ENCODE measurements at places on chromosomes 1 and 21.

- DNase-seq: no peak
These were observed at the start of gene TAL1 for GRCh38 chr1:47232187-47232874. TAL1 (minus strand) TSS chr1:47232225; CDS start chr1:47225888, 6,337 bp downstream.

GRCh38 chr1:223430236-223430635 is 37.0 kb downstream of the CCDC185 start:
- DNase-seq: no peak

DNA sequence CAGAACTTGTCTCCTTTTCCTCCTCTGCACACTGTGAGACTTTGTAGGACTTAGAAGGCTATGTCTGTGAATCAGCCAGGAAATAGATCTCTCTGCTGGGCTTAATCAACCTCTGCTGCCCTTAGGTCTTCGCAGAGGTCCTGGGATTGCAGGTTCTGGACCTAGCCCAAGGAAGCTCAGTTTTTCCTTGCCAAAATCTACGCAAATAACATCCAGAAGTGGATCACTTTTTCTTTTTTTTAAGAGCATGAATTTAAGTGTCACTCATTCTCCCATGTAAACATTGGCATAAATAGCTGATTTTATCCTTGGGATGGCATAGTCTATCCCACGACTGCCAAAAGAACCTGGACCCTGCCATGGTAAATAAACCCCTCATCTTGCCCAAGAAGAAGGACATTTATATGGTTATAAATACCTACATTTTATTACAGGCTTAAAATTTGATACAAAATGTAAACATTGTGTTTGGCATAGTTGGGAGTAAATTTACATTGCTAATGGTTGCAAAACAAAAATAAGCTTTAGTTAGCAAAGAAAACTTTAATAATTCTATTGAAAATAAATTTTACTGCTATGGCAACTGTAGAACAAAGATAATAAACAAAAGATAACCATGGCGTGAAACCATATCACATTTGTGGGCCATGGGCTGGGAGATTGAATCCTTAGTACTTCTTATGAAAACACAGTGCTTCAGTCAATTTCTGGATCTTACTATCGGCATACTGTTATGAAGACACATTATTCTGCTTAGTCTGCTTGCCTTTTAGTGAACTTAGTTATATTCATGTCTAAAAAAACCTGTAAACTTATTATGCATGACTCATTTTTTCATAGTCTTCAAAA is 24.5 kb upstream of the DISC1 start:
- DNase-seq: no peak

- peak; percentile 9 for DNase-seq
These were observed 166.0 kb downstream of the COL11A1 start for GRCh38 chr1:102942324-102942723.

GRCh38 chr1:1317420-1317819 is 7.0 kb downstream of the INTS11 start:
- no peak for DNase-seq

DNA sequence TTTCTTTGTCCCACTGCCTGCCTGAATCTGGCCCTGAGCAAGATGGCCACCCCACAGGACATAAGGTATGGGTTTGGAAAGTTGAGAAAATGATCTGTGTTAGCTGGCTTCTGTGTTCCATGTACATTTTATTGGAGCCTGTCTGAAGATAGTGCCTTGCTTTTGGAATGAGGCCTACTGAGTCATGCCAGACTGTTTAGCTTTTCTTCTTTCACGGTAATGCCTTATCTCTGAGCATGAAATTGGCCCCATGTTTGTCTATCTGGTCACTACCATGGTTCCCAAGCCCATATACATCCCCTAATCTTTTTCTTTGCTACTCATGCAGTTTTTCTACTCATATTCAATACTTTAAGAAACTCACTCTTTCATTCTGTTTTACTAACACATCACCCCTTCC is 85.1 kb upstream of the LMO4 start:
- DNase-seq: no peak

GRCh38 chr1:205843036-205843859 is 6.7 kb downstream of the PM20D1 start:
- DNase-seq: no peak

- DNase-seq: no peak
These were observed 107.2 kb downstream of the FAF1 start for GRCh38 chr1:50852889-50853288.

DNA sequence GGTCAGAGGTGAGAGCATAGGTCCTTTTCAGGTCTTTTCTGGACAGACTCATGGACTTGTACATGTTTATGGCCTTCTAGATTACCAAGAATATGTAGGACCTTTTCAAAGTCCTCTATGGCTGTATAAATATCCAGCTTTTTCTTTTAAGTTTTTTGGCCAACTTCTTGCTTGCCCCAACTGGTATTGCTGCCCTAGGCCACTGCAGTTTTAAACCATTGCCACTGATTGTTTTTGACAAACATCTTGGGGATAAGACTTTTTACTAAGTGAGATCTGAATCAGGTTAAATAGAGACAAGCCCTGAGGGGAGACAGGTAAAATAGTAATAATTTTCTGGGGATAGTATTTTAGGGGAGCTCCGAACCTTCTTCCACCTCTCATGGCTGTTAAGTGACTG is 14.8 kb upstream of the DDR2 start:
- no peak for DNase-seq

GRCh38 chr1:32215629-32216480 is 6.3 kb downstream of the TMEM234 start:
- DNase-seq: no peak

DNA sequence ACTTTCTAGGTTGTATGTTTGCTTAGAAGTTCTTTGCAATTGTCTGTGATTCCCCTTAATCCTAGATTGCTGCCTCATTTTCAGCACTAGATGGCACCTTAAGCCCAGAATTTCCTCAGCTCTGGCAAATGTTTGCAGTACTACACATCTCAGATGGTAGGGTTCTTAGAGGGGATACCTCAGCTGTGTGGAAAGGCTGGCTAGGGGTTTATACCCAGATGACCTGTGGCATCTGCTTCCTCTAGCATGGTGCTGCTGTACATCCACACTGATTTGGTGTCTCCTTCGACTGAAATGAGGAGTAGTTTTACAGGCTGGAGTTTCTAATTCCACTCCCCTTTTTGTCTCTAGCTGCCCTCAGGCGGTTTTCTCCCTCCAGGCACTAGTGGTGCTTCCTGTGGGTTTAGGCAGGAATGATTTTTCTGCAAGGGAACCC is 23.5 kb downstream of the ASB17 start:
- DNase-seq: peak; percentile 2

DNA sequence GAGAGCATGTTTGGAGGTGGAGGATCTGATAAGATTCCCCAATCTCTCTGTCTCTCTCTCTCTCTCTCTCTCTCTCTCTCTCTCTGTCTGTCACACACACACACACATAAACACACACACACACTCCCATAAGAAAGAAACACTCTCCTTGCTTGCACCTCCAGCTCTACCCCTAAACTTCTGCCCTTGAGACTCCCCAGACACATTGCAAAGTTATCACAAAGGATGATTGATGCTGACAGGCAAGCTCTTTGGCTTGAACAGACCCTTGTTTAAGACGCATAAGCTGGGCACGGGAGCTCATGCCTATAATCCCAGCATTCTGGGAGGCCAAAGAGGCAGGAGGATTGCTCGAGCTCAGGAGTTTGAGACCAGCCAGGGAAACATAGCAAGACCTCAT is 78.2 kb downstream of the NAV1 start:
- no peak for DNase-seq

DNA sequence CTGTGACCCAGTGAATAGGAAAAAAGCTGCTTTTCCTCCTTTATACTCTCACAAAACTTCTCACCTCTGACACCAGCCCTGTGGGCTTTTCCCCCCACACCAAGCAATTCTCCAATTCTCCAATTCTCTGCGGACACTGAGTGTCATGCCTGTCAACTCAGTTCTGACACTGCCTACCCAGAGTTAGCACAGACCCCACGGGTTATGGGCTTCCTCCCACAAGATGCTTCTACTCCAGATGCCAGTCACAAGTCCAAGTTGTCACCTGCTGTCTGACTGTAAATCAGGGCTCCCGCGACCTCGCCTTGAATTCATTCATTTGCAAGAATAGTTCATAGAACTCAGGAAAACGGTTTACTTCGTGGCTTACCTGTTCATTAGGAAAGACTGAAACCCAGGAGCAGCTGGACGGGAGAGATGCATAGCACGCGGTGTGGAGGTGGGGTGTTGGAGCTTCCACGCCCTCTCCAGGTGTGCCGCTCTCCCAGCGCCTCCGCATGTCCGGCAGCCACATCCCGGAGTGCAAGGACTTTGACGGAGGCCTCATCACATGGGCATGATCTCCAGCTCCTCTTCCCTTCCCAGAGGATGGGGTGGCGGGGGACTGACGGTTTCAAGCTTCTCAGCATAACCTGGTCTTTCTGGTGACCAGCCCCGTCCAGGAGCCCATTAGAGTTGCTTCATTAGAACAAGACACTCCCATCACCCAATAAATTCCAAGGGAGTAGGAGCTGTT is 154.7 kb downstream of the PGBD5 start:
- DNase-seq: no peak

DNA sequence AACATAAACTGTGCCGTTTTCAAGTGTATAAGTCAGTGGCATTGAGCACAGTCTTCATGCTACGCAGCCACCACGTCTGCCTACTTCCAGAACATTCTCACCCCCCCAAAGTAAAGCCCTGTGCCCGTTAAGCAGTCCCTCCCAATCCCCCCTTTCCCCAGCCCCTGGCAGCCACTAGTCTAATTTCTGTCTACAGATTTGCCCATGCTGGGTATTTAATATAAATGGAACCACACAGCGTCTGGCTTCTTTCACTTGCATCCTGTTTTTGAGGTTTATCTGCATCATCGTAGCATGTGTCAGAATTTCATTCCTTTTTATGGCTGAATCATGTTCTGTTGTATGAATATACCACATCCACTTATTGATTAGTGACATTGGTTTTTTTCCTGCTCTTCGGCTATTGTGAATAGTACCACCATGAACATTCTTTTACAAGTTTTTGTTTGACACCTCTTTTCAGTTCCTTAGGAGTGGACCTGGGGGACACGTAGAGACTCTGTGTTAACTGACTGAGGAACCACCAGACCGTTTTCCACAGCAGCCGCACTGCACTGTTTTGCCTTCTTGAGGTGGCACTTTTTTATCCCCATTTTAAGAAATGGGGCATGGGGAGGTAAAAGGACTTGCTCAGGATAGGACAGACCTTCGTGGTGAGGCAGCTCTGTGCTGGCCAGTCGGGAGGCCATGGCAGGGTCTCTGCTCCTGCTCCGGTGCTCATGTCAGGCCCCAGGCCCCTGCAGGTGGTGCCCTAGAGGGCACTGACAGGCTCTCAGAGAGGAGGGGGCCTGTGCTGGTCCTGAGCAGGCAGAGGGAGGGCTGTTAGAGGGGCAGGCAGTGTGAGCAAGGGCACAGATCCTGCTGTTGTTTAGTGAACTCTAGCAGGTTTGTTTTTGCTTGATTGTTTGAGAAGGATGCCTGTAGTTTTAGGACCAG is 123.8 kb downstream of the PCBP3 start:
- peak; percentile 27 for DNase-seq

Data from skeletal muscle cell (primary cell).